ENCODE measurements at places on chromosomes 1 and 21.
A peak's percentile ranks its signal among the peaks of the same experiment; 100 is the strongest.

DNA sequence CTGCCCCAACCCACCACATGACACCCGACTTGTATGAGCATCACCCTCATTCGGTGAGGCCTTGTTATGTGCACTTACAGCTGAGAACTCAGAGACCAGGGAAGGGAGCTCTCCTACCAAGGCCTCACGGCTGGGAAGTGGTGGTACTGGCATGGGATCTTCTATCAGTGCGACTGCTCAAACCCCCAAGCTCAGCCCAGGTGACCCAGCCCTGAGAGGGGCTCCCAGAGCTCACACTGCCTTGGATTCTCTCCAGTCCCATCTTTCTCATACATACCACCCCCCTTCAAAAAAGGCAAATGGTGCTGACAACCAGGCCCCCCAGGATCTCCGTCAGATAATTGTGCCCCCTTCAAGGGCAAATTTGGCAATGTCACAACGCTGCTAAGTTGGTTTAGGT is 777 bp upstream of the PLA2G2F start:
- no peak for DNase-seq

GRCh38 chr1:200877839-200878551 is 5.2 kb downstream of the GPR25 start:
- peak; percentile 54 for DNase-seq

GRCh38 chr1:34800214-34800613 is 7.4 kb downstream of the GJA4 start:
- DNase-seq: no peak

DNA sequence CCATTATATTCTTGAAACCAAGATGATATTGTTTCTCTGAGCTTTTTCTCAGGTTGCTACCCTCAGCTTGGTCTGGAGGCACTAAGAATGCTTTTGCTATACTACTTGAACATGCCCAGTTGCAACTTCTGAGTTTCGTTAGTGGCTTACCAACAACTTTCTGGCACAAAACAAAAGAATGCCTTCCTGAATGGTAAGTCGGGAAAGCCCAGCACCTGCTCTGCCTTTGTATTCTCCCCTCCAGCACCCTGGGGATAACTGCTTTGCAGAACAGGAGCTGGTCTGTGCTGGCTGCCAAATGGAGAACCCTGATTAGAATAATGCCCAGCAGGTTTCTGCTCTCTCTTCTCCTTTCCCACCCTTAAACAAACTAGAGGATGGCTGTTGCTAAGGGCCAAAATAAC is 149.3 kb downstream of the TGFB2 start:
- no peak for DNase-seq

DNA sequence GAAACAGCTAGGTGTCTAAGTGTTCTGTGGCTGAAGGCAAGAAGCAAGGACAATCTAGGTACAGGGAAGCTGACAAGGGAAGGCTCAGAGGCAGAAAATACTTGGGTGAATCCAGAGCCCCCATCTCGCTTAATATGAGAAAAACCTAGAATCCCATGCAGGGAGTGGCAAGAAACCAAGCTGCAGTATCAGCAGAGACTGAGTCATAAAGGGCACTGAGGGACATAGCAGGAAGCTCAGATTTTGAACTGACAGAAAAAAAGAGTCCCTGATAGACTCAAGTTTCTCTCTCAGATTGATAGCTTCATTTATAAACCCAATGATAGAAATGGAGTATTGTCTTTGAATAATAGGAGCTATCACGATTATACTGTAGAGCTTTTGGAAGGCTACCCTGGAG is 77.3 kb upstream of the KCNJ15 start:
- no peak for DNase-seq

- no peak for DNase-seq
These were observed 236.9 kb downstream of the RPS6KC1 start for GRCh38 chr1:213287987-213288386.

DNA sequence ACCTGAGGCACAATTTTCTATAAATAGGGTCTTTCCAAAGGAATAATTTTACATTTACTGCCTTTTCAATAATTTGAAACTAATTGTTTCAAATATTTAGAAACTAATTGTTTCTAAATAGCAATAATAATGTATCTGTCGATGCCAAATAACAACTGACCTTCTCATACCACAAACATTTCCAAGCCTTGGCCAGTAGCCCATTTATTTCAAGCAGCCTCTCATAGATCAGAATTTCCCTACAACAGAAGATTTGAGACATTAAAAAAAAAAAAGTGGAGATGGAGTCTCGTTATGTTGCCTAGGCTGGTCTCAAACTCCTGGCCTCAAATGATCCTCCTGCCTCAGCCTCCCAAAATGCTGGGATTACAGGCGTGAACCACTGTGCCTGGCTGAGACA is 2.1 kb upstream of the GFI1 start:
- DNase-seq: no peak

GRCh38 chr1:14602136-14602535 is 3.7 kb downstream of the KAZN start:
- no peak for DNase-seq
